Fibroblast of the aortic adventitia (primary cell): ENCODE measurements at places on chromosomes 12 and 14. TPM values are rescaled to one million over a fixed set of nuclear protein-coding genes. Genes with fewer than 3 reads are reported as not detected.
A peak's percentile ranks its signal among the peaks of the same experiment; 100 is the strongest.

Gene TXNRD1
- 350 and 651 TPM in 2 replicates for total RNA-seq

Gene SCN8A
- 7.9 and 17.2 TPM in 2 replicates for total RNA-seq

Gene FBXO33
- 14.6 and 17.5 TPM in 2 replicates for total RNA-seq

Gene IKZF4
- total RNA-seq: 0.65 and 3.4 TPM in 2 replicates

DNA sequence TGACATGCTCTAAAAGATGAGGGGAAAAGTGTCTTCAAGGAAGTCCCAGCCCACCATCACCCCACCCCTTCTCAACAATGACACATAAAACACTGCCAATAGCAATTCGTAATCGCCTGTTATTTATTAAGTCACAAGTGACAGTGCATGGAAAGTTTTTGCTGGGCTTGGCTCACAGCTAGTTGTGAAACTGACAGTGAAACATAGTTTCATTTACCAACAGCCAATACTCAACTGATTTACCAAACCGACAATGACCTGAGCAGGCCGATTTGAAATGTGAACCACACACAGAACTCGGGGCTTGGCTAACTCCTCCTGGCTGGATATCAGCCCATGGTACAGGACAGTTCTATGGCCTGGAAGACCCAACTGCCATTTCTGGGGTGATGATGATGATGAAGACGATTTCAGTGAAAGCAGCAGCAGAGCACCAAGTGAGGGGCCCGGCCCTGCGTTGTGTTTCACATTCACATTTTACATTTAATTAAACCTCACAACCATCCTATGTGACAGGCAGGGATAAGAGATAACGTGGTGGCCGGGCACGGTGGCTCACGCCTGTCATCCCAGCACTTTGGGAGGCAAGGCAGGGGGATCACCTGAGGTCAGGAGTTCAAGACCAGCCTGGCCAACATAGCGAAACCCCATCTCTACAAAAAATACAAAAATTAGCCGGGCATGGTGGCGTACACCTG, 42.7 kb downstream of the CAMKK2 start:
- no peak for DNase-seq

DNA sequence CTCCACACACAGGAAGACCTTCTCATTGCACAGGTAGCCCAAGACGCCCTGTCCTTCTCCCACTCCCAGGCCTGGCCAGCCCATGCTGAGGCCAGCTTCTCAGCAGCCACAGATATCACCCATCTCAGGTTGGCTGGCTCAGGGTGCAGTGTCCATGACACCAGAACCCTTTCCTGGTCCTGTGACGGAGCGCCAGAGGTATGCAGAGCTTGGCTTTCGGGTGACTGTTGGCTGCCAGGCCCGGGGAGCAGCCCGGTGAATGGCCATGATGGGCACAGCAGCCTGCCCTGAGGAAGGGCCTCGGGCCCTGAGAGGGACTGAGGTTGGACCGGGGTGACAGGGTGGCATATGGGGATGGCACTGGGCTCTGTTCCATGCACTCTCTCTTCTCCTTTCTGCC, 173.4 kb downstream of the TSPAN9 start:
- DNase-seq: no peak

DNA sequence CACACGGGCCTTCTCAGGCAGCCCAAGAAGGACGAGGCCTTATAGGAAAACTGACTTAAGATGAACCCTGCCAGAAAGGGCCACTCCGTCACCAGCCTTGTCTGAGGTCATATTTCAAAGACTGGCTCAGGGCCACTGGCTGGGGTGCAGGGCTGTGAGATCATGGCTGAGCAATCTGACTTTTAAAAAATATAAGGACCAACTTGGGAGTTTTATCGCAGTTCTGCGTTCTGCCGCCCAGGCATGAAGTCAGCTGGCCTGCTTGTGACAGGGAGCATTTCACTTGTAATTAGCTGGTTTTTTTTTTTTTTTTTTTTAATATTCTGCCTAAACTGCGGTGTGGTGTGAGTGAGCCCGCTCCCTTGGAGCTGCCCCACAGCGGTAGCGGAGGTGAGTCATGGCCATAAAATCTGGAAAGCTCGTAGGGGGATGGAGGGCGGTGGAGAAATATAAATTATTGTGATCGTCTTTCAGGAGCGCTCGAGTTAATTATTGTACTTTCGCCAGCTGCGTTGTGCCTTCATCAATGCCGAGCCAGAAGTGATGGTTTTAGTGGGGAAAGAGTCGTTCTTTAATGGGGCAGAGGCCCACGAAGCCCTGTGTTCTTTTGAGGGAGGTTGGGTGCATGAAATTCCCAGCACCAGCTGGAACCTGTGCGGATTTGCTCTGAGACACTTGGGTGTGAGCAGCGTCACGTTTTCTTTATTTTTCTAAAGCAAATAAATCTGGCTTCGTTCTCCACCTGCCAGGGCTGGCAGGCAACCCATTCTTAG, 231.9 kb downstream of the C12orf75 start:
- DNase-seq: peak; percentile 86

GRCh38 chr12:11787437-11787836, 138.0 kb downstream of the ETV6 start:
- no peak for DNase-seq
